ENCODE measurements at places on chromosomes 3 and 15. TPM values are rescaled to one million over a fixed set of nuclear protein-coding genes. Genes with fewer than 3 reads are reported as not detected.

DNA sequence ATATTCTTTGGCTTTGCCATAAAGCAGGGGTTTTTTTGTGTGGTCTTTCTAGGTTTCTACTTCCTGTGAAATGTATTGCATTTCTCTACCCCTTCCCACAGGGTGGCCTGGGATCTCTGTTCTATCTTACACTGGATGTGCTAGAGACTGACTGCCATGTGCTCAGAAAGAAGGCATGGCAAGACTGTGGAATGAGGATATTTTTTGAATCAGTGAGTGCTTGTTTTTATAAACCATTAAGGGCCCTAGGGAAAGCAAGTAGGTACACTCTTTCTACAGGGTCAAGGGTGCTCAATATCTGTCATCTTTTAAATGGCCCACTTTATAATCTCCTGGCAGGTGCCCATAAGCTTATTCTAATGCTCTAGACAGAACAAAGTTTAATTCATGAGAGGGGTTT is 730 bp downstream of the FETUB start:
- no peak for DNase-seq

- no peak for DNase-seq
These were observed 115.6 kb downstream of the RFX7 start for GRCh38 chr15:56128081-56128480.

TMEM43 gene
- 46.0 TPM for total RNA-seq

KNG1 gene
- total RNA-seq = not detected

- no peak for DNase-seq
These were observed 1273.0 kb downstream of the OTOL1 start for GRCh38 chr3:162769564-162769963.

RHOV gene
- total RNA-seq = not detected

CPNE9 gene
- total RNA-seq = 0.33 TPM

DNA sequence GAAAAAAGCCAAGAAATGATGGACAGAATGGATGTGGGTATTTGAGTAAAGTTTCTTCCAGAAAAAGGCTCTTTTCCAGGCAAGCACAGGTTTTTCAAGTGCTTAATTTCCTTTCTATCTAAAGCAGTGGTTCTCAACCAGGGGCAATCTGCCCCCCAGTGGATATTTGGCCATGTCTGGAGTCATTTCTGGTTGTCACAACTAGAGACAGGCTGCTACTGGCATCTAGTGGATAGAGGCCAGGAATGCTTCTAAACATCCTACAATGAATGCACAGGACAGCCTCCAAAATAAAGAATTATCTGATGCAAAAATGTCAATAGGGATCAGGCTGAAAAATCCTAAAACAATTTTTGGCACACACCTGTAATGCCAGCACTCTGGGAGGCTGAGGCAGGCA is 23.9 kb downstream of the SEC22C start:
- DNase-seq = peak; percentile 38

- DNase-seq = no peak
These were observed 81.6 kb upstream of the CHMP2B start for GRCh38 chr3:87145553-87145952.

GRCh38 chr3:128281056-128281455 is 127.8 kb downstream of the EEFSEC start:
- DNase-seq = no peak

SLC27A2 gene
- total RNA-seq = 30.3 TPM

SPESP1 gene
- 1.1 TPM for total RNA-seq

DNA sequence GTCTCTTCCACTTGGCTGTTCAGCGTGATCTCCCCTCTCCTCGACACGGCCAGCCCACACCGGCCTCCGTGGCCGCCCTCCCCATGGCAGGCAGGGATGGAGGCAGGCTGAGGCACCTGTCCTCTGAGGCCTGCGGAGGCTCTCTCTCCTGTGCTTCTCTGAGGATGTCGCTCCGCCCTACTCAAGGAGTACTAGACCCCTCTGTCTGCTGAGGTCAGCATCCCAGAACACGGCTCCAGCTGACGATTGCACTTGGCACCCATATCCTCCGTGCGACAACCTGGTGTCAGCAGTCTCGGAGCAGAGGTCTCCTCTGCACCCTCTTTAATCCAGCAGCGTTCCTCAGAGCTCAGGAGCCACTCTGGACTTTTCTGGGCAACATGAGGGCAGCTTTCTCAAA is 322.6 kb downstream of the OCA2 start:
- no peak for DNase-seq

GRCh38 chr15:100533886-100534285 is 5.1 kb upstream of the CERS3 start:
- no peak for DNase-seq

GRCh38 chr3:122975163-122975923 is 52.2 kb downstream of the SEMA5B start:
- DNase-seq = peak; percentile 57

PLAAT1 gene
- total RNA-seq = not detected

GRCh38 chr15:29696950-29697738 is 125.1 kb downstream of the TJP1 start:
- DNase-seq = no peak

STRIT1 gene
- total RNA-seq = not detected

ZNF660 gene
- total RNA-seq = not detected

DNA sequence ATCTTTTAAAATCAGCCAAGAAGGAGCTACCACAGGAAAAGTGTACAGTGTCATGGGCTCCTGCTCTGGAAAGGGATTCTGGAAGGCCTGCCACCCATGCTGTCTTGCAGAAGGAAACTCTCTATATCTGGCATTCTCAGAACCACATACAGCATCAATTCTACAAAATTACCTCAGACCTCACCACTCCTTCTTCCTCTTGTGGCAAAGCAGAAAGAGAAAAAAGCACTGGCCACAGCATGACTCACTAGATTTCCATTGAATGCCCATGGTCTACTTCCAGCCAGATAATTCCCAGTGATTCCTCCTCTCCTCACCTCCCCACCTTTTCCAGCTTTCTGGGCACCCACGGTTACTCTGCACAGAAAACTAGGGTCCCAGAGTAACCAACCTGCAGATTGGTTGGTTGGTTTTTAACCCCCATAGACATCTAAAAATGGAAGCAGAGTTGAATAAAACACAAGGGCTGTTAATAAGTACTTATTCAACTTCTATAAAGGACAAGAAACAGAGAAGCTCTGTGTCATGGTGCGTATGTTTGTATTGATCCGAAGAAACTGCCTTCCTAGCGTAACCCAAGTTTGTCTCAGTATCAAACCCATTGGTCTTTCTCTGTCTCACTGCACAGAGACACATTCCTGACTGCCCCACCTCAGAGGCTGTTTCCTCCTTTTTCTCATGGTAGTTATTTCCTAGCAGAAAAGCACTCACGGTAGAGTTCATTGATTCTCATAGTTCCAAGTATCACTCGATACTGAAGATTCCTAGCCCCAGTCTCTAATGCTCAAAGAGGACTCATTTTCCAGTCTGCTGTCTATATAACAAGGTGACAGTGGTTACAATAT is 67.7 kb downstream of the LDHAL6B start:
- peak; percentile 42 for DNase-seq

CTXND1 gene
- not detected for total RNA-seq

Measured in activated CD4-positive, alpha-beta memory T cell treated with anti-CD3 and anti-CD28 coated beads, Interleukin-2, amount 10 ng/mL, durations not matched to agents 7 days and 5 days (primary cell).